ENCODE measurements at places on chromosomes 2 and 18. TPM values are rescaled to one million over a fixed set of nuclear protein-coding genes. Genes with fewer than 3 reads are reported as not detected.

The RBKS gene
- 1.4 TPM for total RNA-seq

The SCN2A gene
- 4.1 TPM for total RNA-seq

The GNAL gene
- total RNA-seq = 0.22 TPM

The UPP2 gene
- not detected for total RNA-seq

The ITGB1BP1 gene
- 76.9 TPM for total RNA-seq

The SP140 gene
- 2.6 TPM for total RNA-seq

The SRD5A2 gene
- total RNA-seq = not detected

The FN1 gene
- 2,380 TPM for total RNA-seq

The STEAP3 gene
- total RNA-seq = 23.6 TPM

The POTEC gene
- not detected for total RNA-seq

The IL1RL1 gene
- total RNA-seq = 0.77 TPM

The RNMT gene
- total RNA-seq = 34.6 TPM

The UGT1A5 gene
- not detected for total RNA-seq

The PID1 gene
- total RNA-seq = 5.7 TPM

The SGPP2 gene
- total RNA-seq = not detected

The PNO1 gene
- total RNA-seq = 13.6 TPM

The CCDC102B gene
- 13.4 TPM for total RNA-seq

The SCG2 gene
- total RNA-seq = 0.44 TPM

The LCT gene
- under 0.01 TPM for total RNA-seq

The POTEJ gene
- not detected for total RNA-seq

The AP1S3 gene
- 10.2 TPM for total RNA-seq

The SPDYA gene
- total RNA-seq = 1.6 TPM

The DNAJC5G gene
- not detected for total RNA-seq

The ANKRD62 gene
- not detected for total RNA-seq

The TTL gene
- 84.6 TPM for total RNA-seq

The CYP20A1 gene
- total RNA-seq = 41.6 TPM

The DARS1 gene
- total RNA-seq = 148 TPM

The PSMA8 gene
- not detected for total RNA-seq

The FOXI3 gene
- total RNA-seq = not detected

The INPP5D gene
- total RNA-seq = 1.6 TPM

The PDE11A gene
- 0.33 TPM for total RNA-seq

The GPR45 gene
- not detected for total RNA-seq

The G6PC2 gene
- total RNA-seq = not detected

The ITGB6 gene
- total RNA-seq = not detected

The CSRNP3 gene
- total RNA-seq = 1.9 TPM

The DSC3 gene
- total RNA-seq = 0.12 TPM

The EN1 gene
- under 0.01 TPM for total RNA-seq

The HMSD gene
- total RNA-seq = 0.25 TPM

The GREB1 gene
- 3.0 TPM for total RNA-seq

The SLC14A1 gene
- 13.3 TPM for total RNA-seq

The SERPINB2 gene
- 2.4 TPM for total RNA-seq

The GPR39 gene
- total RNA-seq = 3.1 TPM

The NT5DC4 gene
- 0.11 TPM for total RNA-seq

The GPATCH11 gene
- total RNA-seq = 7.6 TPM
